NCI-H345 (cell line): ENCODE measurements at places on chromosomes 12 and 14.
A peak's percentile ranks its signal among the peaks of the same experiment; 100 is the strongest.

DNA sequence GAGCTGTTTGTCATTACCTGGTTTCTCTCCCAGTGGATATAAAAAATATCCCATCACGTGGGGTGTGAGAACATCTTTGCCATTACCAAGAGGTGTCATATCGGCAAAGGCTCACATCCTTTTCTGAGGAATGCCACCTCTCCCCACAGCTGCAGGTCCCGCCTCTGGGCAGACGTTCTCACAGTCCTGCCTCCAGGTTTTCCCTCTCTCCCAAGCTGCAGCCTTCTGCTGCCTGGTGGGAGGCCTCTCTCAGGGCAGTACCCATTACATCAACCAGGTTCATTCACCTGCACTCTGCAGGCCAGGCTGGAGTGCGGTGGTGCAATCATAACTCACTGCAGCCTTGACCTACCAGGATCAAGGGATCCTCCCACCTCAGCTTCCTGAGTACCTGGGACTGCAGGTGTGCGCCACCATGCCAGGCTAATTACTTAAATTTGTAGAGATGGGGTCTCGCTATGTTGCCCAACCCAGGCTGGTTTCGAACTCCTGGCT, 15.0 kb upstream of the TMEM119 start:
- DNase-seq = no peak

DNA sequence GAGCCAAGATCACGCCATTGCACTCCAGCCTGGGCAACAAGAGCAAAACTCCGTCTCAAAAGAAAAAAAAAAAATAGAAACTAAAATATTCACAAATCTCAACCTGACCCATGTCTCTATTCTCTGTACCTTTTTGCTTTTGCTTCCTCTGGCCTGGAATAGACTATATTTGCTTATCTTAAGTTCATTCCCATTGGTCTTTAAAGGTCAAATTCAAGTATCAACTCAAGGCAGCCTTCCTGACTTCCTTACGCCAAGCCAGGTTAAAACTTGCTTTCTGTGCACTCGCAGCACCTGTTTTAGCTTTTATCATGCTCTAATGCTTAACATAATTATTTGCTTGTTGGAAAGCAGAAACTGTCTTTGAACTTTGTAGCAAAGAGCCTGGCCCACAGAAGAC, 14.8 kb downstream of the PYM1 start:
- DNase-seq = no peak

DNA sequence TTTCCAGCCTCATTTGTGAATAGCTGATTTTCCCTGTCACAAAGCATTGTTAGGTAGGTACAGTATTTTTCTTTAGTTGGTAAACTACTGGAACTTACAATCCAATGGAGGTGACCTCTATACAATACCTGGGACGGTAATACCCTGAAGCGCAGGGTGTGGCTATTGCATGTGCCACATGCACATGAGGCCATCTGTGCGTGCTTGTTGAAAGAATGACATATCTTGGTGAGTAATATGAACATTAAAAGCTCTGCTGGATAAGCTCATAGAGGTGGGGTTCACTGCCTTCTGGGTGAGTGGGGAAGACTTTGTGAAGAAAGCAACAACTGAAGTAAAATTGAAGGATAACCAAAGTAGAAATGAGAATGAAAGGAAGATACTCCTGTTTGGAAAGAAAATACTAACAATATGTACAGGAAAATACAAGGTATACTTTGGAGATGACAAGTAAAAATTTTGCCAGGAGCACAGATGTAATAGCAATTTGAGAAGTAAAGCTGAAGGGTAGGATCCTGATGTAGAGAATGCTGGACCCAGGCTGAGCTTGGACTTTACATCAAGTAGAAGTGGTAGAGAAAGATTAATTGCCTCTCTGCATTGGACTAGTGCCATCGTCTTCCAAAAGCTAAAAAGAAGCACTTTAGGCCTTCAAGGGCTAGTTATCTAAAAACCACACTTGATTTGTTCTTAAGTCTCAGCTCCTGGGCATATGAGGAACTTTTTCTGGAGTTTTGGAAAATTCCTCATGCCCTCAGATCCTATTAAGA, 97.1 kb downstream of the SLC38A6 start:
- no peak for DNase-seq

DNA sequence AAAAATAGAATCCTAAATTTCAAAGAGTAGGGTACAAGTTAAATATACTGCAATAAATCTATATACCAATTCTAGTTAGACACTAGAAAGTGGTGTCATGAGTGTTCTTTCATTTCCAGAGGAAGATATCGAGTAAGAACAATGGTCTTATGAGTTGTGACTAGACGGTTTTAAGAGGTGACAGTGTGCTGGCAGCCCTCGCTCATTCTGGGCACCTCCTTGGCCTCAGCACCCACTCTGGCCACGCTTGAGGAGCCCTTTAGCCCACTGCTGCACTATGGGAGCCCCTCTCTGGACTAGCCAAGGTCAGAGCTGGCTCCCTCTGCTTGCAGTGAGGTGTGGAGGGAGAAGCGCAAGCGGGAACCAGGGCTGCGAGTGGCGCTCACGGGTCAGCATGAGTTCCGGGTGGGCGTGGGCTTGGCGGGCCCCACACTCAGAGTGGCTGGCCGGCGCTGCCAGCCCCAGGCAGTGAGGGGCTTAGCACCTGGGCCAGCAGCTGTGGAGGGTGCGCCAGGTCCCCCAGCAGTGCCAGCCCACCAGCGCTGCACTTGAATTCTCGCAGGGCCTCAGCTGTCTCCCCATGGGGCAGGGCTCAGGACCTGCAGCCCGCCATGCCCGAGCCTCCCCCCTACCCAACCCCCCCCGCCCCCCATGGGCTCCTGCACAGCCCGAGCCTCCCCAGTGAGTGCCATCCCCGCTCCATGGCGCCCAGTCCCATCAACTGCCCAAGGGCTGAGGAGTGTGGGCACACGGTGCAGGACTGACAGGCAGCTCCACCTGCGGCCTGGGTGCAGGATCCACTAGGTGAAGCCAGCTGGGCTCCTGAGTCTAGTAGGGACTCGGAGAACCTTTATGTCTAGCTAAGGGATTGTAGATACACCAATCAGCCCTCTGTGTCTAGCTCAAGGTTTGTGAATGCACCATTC, 18.7 kb downstream of the PRKD1 start:
- DNase-seq = no peak

- DNase-seq = no peak
Observed at GRCh38 chr12:34264110-34264509, 241.8 kb downstream of the ALG10 start.

DNA sequence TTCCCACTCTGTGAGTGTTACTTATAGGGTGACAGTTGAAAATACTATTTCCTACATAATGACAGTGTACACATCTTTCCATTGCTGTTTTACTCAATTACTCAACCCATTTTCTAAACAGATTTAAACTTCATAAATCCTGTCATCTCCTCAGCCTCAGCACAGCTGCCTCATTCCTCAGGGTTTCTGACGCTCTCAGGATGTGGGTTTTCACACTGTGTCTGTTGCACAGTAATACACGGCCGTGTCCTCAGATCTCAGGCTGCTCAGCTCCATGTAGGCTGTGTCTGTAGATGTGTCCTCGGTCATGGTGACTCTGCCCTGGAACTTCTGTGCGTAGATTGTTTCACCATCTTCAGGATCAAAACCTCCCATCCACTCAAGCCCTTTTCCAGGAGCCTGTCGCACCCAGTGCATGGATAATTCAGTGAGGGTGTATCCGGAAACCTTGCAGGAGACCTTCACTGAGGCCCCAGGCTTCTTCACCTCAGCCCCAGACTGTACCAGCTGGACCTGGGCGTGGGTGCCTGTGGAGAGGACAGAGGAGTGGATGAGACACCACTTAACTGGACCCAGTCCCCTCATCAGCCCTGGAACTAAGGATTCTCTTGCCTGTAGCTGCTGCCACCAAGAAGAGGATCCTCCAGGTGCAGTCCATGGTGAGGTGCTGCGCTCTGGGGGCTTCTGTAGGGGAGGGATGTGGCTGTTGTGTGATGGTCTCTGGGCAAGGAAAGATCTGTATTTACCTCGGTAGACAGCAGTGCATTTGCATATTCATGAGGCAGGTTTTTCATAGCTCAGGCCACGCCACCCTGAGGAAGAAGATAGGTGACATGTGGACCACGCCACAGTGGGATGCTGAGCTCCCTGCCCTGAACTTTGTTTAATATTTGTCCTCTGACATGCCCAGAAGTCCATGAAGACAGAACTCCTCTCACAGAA, 750.2 kb downstream of the TMEM121 start:
- DNase-seq = no peak

GRCh38 chr14:23735394-23735793, 99.2 kb downstream of the DHRS2 start:
- no peak for DNase-seq

GRCh38 chr12:87801860-87802720, 227.1 kb downstream of the C12orf50 start:
- DNase-seq = peak; percentile 8

GRCh38 chr12:67073336-67073735, 195.8 kb upstream of the CAND1 start:
- no peak for DNase-seq

GRCh38 chr14:100803226-100803625, 22.7 kb upstream of the MEG3 start:
- no peak for DNase-seq

- no peak for DNase-seq
Observed at GRCh38 chr14:61362072-61362750, 40.8 kb downstream of the PRKCH start.

- DNase-seq = no peak
Observed at GRCh38 chr12:126243814-126244440, 1178.7 kb downstream of the AACS start.

DNA sequence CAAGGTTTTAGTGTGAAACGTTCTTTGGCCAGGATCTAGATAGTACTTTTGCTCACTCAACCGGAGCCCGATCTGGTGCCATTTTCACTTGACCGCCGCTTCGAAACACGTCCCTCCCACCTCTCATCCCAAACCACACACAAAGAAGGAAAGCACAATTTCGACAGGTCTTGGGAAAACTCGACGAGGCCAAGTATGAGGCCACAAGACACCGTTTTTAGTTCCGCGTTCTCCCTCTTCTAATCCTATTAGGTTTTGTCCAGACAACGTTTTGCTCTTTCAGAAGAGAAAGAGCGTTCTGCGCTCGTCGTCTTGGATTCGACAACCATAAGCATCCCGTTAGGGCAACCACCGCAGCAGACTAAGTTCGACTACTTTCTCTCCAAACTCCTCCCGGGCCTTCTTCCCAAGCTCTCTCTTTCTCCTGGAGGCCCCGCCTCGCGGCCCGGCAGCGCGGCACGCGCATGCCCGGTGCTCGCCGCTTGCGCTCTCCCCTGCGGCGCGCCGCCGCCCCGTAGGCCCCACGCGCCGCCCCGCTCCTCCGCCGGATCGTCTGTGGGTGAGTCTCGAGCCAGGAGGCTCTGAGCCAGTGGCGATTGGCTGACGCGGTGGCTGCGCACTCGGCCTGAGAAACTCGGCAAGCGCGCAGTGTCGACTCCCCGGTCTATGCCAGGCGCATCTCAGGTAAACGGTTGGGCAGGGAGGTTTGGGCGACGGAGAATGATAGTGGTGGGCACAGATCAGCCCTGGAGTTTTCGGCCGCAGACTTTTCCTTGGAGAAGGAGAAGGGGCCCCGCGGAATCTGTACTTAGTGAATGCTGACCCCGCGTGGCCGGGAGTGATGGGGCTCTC, at the start of gene MIPOL1:
MIPOL1 (plus strand) TSS at position 517 of the 852 bp plus-strand sequence. CDS start 49,952 bp downstream, outside the sequence.
- peak; percentile 89 for DNase-seq

DNA sequence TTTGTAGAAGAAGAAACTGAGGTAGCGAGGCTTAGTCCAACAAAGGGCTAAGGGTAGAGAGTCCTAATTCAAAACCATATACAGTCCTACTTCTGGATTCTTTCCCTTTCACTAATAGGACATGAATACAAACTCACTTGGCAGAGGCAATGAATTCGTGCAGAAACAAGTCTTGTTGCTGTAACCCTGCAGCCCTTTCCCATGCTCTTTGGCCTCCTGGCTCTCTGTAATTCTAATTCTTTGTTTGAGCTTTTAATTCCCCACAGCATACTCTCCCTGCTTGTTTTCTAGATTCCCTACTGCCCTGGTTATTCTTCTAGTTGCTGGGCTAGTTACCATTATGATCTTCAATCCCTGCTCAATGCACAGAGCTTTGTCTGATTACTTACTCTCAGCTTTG, 381.4 kb downstream of the ETNK1 start:
- DNase-seq = no peak

DNA sequence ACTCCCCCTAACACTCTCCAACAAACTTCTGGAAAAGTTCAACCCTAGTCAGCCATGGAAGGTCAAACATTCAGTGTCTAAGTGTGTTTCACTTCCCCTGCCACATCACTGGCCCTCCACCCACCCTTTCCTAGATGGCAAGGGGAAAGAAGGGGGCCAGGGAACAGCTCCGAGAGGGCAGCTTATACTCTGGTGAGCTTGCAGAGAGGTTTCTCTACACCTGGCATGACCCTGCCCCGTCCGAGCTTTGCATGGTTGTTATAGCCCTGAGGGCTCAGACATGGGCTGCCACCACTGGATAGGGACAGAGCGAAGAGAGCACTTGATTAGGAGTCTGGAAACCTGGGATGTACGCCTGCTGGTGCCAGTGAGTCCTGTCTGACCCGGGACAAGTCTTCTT, 4.0 kb downstream of the ACVRL1 start:
- DNase-seq = no peak

- DNase-seq = no peak
Observed at GRCh38 chr12:6951551-6952120, 480 bp downstream of the PTPN6 start.

- DNase-seq = no peak
Observed at GRCh38 chr12:43011383-43011926, 421.9 kb upstream of the PRICKLE1 start.

GRCh38 chr12:127035011-127035879, 1231.7 kb upstream of the TMEM132C start:
- no peak for DNase-seq

- DNase-seq = no peak
Observed at GRCh38 chr12:68392376-68392775, 60.2 kb upstream of the MDM1 start.

- DNase-seq = peak; percentile 33
Observed at GRCh38 chr14:20857630-20858261, 33.4 kb upstream of the RNASE3 start.

DNA sequence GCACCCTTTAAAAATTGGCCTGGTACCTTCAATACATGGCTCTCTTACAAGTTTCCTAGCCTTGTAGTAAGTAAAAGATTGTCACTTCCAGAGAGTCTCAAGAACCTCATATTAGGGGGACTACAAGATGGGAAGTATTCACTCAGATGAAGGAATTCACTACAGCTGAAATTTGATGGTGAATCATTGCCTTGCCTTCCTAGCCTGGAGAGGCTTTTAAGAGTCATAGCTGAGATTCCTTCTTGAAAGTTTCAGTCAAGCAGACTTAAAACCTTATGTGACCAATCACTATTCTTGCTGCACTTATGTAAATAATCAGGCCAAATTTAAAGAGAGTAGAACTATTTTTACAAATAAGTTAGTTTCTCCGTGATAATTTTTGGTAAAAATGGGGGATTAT, 451.6 kb downstream of the TRHDE start:
- DNase-seq = no peak

DNA sequence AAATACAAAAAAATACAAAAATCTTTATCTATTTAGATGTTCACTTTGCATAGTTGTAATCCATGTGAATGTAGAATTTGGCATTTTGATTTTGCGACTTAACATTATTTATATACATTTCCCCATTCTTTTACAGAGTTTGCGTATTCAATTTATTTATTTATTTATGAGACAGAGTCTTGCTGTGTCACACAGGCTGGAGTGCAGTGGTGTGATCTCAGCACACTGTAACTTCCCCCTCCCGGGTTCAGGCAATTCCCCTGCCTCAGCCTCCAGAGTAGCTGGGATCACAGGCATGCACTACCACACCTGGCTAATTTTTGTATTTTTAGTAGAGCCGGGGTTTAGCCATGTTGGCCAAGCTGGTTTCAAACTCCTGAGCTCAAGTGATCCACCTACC, 25.3 kb upstream of the STRN3 start:
- DNase-seq = no peak
